Chondrocyte (in vitro differentiated cells): ENCODE measurements at places on chromosomes 11 and 22.

DNA sequence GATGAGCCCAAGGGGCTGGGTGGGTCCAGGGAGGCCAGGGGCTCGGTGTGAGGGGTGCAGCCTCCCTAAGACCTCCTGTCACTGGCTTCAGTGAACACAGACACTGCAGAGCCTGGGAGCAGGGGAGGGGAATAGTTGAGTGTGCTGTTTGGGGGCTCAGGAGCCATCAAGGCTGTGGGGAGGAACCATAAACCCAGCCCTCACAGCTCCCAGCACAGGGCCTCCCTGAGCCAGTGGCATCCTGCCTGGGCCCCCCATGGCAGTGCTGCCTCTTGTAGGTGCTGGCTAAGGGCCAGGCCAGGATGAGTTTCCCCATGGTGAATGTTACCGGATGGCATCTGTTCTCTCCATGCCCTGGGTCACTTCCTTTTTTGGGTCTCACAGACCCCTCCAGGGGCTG lies 25.5 kb downstream of the KCNJ5 start:
- no peak for DNase-seq

- no peak for DNase-seq
Observed at GRCh38 chr11:129090056-129090455, 102.1 kb downstream of the ARHGAP32 start.

- DNase-seq: no peak
Observed at GRCh38 chr22:39800790-39801520, 92.6 kb downstream of the ENTHD1 start.

GRCh38 chr11:33997584-33998251 lies 53.8 kb upstream of the CAPRIN1 start:
- no peak for DNase-seq

DNA sequence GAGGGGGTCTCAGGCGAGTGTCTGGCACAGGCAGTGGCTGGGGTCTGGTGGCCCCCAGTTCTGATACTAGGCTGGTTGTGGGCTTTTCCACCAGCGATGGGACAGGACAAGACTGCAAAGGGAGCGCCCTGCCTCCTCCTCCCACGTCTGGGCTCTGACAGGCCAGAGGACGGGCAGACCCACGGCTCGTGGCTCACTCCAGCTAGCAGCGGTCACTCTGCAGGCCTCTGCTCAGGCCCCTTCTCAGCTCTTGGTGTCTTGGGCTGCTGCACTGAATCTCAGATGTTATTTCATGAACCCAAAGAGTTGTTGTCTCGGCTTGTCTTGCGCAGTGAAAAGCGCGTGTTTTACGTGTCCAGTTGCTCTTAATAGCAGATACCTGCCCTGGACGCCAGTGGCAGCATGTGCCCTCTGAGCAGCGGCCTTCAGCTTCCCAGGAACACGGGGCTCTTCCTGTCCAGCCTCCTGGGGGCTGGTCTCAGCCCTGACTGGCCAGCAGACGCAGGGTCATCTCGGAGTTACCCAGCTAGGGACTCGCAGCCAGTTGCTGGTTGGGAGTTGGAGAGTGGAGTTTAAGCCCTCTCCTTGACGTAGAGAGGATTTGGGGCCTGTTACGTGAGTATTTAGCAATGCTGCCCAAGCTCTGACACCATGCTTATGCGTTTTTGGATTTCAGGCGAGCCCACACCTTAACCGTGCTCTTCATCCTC lies 9.6 kb downstream of the PTDSS2 start:
- peak; percentile 74 for DNase-seq

DNA sequence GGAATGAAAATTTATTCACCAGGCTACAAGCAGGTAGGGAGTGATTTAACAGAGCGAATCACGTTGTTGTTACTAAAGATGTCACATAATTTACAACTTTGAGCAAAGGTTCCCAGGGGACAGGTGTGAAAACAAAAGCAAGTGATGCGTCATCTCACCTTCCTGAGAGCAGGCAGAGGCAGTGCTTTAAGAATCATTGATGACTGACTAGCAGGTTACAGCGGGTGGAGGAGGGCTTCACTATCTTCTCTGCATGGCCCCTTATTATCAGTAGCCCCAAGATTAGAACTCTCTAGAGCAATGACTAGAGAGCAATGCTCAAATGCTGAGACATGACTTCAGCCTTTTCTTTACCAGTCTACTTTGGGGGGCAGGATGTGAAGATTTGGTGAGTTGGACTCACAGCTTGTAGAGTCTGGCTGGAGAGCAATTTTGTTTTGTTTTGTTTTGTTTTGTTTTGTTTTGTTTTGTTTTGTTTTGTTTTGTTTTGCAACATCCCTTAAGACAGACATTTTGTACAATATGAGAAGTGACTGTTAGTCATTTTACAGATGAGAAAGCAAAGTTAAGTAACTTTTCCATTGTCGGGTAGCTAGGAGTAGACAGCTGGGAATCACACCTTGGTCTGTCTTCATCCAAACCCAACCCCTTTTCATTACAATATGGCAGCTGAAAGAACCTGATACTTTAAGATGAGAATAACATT lies 84.8 kb downstream of the SLC1A2 start:
- no peak for DNase-seq

GRCh38 chr11:46200537-46201281 lies 76.8 kb upstream of the CREB3L1 start:
- no peak for DNase-seq

DNA sequence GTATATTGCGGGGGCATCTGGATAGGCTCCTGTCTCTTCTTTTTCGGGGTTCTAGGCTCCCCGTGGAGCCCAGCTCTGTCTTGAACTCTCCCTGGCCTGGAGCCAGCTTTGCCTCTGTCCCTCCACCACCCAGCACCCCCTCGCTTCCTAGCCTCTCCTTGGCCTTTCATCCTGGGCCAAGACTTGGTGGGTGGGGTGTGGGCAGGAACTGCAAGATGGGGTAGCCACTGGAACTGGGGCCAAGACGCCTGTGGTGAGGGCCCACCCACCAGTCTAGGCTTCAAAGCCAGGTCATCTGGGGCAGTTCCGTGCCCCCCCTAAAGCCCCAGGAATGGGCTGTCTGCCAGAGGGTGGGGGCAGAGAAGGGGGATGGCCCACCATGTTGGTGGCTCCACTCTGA lies 1.7 kb upstream of the CRYBB1 start:
- DNase-seq: no peak

DNA sequence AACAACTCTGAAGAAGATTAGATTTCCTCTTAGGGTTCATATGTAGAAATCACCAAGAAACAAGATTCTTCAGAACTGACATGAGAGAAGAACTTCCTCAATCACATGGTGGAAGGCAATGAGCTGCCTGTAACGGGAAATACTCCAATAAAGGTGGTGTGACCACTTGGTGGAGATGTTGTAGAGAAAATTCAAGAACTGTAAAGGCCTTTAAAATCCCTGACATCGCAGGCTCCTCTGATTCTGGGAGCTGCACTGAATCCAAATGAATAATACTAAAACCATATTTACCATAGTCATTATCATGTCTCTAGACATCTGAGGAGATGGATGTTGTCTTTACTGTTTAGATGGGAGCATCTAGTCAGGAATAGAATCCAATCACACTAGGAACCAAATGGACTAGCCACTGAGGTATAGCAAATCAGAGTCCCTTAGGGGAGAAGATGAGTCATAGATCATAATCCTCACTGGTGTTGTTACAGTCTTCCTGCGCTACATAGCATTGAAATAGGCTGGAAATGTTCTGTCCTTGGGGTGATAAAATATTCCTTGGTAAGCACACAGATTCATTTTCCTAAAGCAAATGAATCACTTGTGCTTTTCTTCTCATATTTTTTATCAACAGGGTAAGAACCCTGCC lies 321.6 kb upstream of the TENM4 start:
- no peak for DNase-seq

DNA sequence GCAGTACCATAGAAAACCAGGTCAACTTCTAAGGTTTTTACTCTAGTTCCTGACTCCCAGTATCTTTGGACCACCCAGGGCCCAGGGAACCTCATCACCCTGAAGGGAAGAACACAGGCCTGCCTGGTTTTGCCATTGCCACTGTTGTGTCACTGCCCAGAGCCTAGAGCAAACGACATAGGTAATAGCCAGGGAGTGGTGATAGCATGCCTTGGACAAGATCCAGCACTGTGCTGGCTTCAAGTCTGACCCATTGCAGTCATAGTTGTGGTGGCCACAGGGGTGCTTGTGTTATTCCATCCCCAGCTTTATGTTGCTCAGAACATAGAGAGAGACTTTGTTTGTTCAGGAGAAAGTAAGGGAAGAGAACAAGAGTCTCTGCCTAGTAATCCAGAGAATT lies 2310.2 kb downstream of the LRRC4C start:
- no peak for DNase-seq

- DNase-seq: no peak
Observed at GRCh38 chr11:36258730-36259360, 30.4 kb downstream of the COMMD9 start.

- no peak for DNase-seq
Observed at GRCh38 chr22:42022162-42022847, 23.7 kb downstream of the WBP2NL start.

GRCh38 chr11:55707029-55707428 lies 45.0 kb downstream of the OR4C6 start:
- no peak for DNase-seq

DNA sequence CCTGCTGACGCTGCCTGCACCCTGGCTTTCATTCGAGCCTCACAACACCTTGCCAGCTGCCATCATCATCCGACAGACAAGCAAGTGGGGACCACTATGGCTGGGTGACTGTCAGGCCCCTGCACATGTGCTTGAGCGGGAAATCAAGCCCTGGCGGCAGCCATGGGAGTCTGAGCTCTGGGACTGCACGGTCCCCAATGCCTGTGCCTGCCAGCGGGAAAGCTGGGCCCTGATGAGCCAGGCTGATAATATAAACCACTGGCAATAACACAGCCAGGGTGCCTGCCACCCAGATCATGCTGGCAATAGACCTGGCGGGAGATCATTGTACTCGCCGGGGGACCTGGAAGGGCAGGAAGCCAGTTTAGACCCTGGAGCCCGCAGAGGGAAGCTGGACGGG lies 2.5 kb downstream of the FGF3 start:
- DNase-seq: no peak

DNA sequence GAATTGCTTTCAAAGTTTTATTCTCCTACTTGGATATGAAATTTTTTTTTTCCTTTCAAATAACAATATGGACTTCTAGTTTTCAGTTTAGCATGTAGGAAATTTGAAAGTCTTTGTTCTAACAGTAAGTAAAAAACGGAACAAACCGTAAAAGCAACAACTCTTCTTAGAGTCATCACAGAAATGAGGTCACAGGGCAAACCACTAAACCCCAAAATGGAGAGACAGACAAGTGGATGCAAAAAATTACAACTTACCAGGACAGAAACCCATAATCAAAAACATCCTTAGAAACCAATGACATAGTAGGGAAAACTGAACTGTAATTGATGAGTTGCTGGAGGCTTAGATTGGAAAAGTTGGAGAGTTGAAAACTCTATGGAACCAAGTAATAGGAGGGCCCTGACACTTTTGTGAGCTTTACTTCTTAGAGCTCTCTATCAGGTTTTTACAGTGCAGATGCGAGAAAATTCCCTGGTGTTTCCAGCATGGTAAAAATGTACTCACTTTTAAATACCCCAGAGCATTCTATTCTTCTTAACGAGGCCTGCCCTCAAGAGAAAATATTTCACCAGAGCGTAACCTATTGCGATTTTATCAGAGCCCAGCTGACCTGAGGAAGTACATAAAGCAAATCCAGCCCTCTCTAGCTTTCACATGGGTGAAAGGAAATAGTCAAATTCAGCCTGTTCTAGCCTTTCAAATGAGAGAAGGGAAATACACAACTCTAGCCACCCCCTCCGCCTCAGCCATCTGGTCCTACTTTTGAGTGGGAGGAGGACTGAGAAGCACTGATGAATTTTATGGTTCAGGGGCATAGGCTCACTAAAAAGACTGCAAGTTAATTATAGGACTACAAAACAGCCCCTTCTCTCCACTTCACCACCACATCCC lies 39.1 kb downstream of the CASP12 start:
- no peak for DNase-seq

DNA sequence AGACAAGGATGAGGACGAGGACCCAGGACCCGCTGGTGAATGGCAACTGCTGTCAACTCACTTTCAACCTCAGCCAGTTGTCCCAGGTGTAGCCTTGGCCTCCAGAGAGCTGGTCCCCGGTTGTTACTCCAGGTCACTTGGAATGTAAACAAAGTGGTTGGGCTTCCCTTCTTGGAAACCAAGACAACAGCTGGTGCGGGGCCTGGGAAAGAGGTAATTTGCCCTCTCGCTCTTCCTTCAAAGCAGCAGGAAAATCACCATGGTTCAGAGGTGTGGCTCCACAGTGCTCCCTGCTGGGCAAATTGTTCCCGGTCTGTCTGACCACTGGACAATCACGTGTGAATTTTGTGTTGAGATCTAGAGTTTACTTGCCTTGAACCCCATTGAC lies 15.0 kb downstream of the SLC1A2 start:
- DNase-seq: no peak

GRCh38 chr11:90332415-90332814 lies 109.6 kb upstream of the CHORDC1 start:
- DNase-seq: no peak

DNA sequence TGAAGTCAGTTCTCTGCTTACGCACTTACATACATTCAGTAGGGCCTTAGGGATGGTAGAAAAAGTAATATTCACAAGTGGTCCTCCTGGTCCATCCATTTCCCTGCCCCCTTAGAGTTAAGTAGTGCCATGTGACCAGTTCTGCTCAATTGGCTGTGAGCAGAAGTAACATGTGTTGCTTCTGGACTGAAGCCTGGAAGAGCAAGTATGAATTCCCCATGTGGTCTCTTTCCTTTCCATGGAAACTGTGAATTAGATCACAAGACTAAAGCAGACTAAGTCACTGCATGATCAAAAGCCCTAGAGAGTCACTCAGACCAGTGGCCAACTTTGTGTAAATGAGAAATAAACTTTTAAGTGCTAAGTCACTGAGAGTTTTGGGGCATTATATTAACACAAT lies 341.7 kb upstream of the CADM1 start:
- DNase-seq: no peak

GRCh38 chr11:16960250-16960649 lies 54.0 kb downstream of the PLEKHA7 start:
- DNase-seq: no peak

- no peak for DNase-seq
Observed at GRCh38 chr11:104487046-104487806, 323.3 kb upstream of the PDGFD start.

GRCh38 chr11:83759148-83759547 lies 473.0 kb upstream of the CCDC90B start:
- DNase-seq: no peak

DNA sequence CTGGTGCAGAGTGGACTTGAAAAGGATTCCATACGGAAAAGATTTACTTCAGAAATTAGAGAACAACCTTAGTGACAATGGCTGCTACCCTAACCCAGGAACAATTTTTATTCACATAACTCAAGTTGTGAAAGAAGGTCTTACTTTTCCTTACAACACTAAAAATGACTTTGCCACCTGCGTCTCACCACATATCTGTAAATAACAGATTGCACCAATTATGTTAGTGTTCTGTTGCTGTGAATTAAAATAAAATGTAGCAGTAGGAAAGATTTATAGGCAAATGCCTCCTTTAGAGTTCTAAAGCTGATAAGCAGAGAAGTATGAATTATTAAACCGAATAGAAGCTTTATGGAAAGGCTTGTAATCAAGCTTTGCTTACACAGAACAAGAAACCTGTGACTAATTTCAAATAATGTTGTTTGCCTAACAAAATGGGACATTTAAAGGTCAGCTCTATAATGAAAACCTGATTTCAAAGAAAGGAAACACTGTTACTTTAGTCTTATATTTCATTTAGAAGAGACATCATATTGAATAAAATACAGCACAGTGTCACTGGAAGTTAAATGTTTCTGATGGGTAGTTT lies 2237.8 kb downstream of the LRRC4C start:
- no peak for DNase-seq
